ENCODE measurements at places on chromosomes 2 and 18.

DNA sequence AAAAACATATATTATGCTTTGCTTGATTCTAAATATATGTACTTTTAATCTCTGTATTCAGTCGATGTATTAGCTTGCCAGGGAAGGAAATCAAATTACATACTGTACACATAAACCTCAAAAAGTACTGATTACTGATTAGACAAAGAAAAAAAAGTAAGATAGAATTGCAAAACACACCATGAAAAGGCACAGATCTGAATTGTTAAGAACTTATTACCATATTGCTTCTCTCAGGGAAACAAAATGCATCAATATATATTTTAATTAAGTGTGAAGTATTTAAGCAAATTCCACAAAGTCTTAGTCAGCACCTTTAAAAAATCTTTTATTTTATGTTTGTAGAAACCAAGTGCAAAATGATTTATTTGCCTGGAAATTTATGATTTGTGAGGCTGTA is 309.3 kb downstream of the RNF144A start:
- DNase-seq: no peak

DNA sequence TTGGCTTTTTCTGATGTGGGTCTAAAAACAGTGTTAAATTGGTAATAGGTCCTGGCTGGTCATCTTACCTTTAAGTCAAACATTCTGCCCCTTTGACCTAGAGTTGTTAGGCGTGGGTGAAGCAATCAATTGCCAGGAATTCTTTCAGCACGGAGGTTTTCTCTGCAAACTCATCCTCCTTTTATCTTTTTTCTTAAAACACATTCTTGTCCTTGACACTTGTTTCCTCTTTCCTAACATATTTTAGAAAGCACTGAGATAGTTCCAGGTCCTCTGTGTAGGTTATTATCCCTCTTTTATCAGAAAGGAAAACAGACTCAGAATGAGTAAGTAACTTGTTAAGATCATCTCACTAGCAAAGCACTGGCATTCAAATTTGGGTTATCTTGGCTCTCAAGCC is 18.6 kb upstream of the AP1S3 start:
- DNase-seq: no peak

DNA sequence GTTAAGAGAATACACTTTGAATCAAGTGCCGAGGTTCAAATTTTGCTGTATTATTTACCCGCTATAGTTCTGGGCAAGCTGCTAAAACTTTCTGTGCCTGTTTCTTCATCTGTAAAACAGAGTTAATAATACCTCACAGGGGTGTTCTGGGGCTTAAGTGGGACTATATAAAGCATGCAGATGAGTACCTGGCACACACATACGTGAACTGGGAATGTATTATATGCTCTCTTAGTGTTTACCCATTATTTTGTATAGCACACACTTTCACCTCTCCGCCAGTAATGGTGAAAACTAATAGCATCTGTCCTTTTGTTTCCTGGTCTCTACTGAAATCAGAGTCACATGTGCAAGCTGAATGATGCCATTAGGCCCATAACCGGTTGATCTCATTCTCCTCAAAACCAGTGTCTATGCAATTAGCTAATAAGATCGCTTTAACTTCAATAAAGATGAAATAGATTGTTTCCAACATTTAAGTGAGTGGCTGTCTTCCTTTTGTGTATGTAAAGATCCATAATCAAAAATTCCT is 3.8 kb upstream of the CDKL4 start:
- DNase-seq: no peak

- no peak for DNase-seq
Observed at GRCh38 chr2:39696101-39696553, 30.4 kb downstream of the TMEM178A start.

DNA sequence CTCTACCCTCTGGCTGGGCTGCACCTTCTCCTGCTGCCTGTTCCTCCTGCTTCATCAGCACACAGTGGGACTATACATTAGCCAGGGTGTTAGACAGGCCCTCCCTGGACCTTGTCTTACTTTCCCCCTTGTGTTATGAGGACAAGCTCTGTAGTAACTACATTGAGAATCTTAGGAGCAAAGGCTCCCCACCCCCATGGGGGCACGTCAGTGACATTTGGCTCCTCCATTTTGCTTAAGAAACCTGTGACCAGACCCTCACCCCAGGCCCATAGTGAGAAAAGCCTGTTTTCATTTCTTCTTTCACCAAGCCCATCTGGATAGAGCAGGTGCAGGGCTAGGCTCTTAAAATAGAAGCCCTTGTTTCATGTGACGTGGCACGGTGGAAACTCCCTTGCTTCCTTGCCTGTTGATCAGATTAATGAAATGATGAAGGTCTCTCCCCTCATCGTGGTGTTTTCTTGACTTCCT is 146.7 kb downstream of the RPIA start:
- DNase-seq: no peak

- DNase-seq: no peak
Observed at GRCh38 chr2:27736031-27736889, 35.3 kb upstream of the MRPL33 start.

- no peak for DNase-seq
Observed at GRCh38 chr2:124610141-124610540, 585.1 kb downstream of the CNTNAP5 start.

GRCh38 chr2:40103163-40103562 is 324.1 kb upstream of the THUMPD2 start:
- DNase-seq: no peak

- DNase-seq: no peak
Observed at GRCh38 chr2:148906124-148906523, 31.1 kb downstream of the KIF5C start.

DNA sequence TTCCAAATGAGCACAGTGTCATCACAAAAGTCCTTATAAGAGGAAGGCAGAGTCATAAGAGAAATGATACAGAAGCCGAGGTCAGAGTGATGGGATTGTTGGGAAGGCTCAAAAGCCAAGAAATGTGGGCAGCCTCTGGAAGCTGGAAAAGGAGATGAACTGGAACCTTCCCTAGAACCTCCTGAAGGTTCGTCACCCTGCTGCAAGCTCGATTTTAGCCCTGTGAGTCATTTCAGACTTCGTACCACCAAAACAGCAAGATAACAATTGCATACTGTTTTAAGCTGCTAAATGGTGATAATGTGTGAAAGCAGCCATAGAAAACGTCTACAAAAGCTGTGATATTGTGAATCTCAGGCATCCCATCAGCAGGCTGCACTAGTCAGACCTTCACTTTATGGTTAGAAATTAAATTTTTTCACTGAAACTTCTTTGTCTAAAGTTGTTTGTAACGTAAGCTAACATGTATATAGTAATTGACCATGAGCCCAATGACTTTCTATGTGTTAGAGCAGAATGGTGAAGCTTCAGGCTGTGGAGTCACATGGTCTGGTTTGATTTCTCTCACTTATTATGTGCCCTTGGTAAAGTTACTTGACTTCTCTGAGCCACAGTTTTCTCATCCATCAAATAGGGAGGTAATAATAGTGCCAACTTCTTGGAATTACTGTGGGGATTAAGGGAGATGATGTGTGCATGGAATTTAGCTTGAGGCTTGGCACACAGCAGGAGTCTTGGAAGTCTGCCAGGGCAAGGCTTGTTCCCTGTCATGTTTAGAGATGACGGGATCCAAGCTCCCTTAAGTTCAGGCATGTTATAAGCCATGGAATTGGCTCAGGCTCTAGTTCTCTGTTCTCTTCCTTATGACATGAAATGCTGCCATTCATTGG is 132.0 kb upstream of the CCDC195 start:
- DNase-seq: no peak

GRCh38 chr2:208066016-208066415 is 40.7 kb upstream of the PLEKHM3 start:
- no peak for DNase-seq

GRCh38 chr2:29278966-29279365 is 163.8 kb downstream of the CLIP4 start:
- no peak for DNase-seq

DNA sequence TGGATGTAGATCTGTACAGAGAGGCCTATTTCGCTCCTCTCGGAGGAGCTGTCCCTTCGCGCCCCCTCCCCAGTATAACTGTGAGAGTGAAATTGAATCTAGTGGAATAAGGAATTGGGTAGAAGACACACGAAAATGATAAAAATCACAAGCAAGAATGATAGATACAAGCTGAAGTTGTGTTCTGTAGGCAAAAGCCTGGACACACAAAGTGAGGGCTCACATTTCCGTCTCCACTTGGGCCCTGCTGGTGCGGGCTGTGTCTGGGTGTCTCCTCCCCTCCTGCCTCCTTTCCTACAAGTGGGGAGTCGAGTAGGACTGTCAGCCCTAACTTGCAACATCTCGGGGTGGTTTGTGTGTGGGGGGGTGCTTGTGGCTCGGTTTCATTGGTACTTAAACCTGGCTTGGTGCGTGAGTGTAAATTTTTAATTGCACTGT is 457 bp upstream of the SP9 start:
- DNase-seq: no peak

DNA sequence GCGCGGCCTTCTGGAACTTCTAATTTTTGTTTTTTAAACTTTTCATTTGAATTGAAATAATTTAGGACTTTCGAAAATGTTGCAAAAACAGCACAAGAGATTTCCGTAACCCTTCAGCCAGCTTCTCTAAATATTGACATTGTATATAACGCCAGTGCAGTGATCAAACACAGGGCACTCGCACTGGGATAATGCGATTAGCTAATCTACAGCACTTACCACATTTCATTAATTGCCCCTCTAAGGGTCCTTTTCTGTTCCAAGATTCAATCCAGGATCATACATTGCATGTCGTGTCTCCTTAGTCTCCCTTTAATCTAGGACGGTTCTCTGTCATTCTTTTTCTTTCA is 343 bp upstream of the CD302 start:
- no peak for DNase-seq

- DNase-seq: no peak
Observed at GRCh38 chr2:49241991-49242390, 87.7 kb upstream of the FSHR start.

GRCh38 chr2:7333960-7334493 is 416.8 kb downstream of the RNF144A start:
- no peak for DNase-seq

- DNase-seq: no peak
Observed at GRCh38 chr18:79318142-79318673, 77.5 kb upstream of the NFATC1 start.

- no peak for DNase-seq
Observed at GRCh38 chr2:134212746-134213145, 41.1 kb upstream of the MGAT5 start.

GRCh38 chr2:96888072-96889011 is 18.5 kb upstream of the SEMA4C start:
- DNase-seq: no peak

- no peak for DNase-seq
Observed at GRCh38 chr2:103153580-103154284, 391.9 kb downstream of the TMEM182 start.

DNA sequence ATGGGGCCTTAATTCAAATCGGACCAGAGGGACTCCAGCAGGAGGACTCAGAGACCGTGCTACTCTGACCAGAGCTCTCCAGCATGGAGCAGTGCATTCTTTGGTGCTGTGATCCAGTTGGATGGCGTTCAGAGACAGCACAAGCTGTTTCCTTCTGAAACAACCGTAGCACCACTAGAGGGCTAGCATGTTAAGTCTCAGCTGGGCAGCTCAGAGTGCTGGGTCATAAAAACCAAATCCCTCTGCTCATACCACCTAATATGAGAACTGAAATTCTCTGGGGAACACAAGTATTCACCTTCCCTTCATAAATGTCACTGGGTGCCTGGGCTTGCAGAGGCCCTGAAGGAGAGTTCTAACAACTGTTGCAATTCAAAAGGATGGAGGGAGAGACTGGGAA is 97.7 kb upstream of the TFCP2L1 start:
- DNase-seq: no peak

GRCh38 chr18:48627216-48627615 is 88.4 kb downstream of the CTIF start:
- no peak for DNase-seq

- DNase-seq: no peak
Observed at GRCh38 chr2:235105821-235106359, 154.1 kb downstream of the SH3BP4 start.

DNA sequence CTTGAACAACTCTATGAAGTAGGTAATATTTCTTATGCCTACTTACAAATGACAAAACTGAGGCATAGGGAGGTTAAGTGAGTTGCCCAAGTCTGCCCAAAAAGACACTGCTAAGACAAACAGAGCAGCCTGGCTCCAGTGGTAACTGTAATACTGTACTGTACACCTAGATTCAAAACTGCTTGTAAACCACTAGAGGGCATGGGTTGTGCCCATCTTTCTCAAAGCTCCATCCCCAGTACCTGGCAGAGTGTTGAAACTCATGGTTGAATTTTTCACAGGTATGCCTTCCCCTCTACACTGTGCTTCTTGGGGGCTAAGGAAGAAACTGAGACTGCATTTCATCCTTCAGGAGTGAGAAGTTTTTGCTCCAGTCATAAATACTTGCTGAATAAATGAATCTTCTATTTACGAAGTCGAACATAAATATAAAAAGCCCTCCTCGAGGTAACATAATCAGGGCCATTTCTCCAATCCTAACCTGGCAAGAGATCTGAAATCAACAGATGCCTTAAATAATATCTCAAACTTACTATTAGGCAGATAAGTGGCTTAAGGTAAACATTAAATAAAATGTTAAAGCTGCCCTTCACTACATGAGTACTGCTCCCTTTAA is 2.0 kb downstream of the PPP4R1 start:
- no peak for DNase-seq

DNA sequence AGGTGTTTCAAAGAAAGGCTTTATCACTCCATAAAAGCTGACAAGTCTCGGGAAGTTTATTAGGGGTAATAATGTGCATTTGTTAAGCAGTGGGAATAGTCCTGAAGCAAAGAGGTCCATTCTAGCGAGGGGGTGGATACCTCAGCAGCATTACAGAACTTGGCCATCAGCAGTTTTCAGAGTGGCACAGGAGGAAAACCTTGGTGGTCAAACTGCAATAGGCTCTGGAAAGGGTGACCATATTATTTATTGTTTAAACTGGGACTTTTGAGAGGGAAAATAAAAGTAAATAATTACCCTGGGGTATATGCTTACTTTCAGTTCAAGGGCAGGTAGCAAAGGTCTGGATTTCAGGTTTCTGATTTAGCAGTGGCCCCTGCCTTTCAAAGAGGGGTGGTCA is 115.5 kb upstream of the KLHL14 start:
- no peak for DNase-seq

DNA sequence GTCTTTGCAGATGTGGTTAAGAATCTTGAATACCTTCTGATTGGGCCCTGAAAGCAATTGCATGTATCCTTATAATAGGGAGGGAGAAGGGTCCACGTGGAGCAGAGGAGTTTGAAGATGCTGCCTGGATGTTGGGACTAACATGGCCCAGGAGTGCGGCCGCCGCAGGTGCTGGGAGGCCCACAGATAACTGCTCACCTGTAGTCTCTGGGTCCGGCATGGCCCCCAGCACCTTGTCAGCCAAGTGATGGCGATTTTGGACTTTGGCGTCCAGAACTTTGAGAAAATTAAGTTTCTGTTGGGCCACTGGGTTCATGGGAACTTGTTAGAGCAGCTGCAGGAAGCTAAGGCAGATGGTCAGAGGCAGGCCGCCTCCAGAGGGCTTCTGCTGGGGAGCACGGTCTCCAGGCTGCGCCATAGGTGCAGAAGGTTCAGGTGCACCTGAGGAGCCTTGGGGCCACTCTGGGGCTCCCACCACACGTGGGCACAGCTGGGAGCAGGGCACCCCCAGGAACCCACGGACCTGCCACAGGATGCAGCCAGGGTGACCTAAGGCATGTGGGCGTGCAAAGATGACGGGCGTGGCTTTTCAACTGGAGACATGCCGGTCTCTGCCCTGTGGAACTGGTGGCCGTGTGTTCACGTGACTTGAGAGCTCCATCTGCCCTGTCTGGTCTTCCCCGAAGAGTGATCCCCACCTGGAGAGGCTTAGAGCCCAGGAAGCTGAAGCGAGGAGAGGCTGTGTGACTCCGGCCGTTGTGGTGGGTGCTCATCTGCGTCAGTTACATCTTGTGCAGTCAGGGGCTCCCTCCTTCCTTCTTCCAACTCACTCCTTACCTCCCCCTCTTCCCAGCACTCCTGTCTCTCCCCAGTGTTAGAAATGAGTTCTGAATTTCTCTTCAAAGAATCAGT is 277.3 kb downstream of the AGAP1 start:
- DNase-seq: no peak

Measured in stimulated activated CD8-positive, alpha-beta memory T cell treated with anti-CD3 and anti-CD28 coated beads, Interleukin-7, amount 100 ng/mL, for 24 hours (primary cell).